GM12892 (cell line): ENCODE measurements at places on chromosomes 1 and 21.
A peak's percentile ranks its signal among the peaks of the same experiment; 100 is the strongest.

DNA sequence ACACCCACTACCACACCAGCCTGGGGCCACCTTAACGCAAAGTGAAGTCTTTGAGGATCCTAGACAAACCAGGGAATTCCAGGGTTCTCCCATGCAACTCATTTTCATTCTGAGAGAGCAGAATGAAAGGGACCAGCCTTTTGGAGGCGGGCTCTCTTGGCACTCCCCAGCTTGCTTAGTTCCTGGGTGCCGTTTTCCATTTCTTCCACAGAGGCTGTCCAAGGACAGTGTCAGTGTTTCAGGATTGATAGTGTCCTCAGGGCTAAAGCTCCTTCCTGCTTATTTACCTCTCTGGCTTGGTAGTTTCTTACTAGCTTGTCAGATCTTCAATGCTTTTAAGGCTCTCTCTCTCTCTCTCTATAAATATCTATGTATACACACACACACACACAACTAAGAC, 30.1 kb upstream of the GNG4 start:
- DNase-seq: no peak

- DNase-seq: no peak
Measured at GRCh38 chr1:217089361-217090014, 366.3 kb upstream of the ESRRG start.

DNA sequence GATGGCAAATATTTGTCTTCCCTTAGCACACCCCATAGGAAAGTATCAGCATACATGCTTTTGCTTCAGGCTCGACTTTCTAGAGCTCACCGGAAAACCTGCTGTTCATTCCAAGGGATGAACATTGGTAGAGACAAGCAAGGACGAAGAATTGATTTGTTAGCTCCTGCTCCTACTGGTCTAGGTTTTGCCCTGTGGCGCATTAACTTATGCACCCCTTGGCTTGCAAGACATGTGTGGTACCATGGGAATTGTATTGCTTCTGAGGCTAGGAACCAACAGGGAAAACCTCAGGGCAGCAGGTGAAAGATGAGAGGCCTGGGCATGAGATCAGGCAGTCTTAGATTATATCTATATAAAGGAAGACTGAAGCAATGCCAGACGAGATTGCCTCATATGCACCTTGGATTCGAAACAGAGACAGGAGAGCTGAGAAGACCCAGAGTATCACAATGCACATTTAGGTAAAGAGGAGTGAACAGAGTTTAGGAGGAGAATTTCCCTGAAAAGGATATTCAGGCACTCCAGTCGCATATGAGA, 771.2 kb upstream of the B3GALT2 start:
- DNase-seq: no peak

- DNase-seq: no peak
Measured at GRCh38 chr1:95380909-95381308, 146.9 kb downstream of the RWDD3 start.

GRCh38 chr1:220533504-220534109, 5.7 kb downstream of the MARK1 start:
- DNase-seq: no peak

DNA sequence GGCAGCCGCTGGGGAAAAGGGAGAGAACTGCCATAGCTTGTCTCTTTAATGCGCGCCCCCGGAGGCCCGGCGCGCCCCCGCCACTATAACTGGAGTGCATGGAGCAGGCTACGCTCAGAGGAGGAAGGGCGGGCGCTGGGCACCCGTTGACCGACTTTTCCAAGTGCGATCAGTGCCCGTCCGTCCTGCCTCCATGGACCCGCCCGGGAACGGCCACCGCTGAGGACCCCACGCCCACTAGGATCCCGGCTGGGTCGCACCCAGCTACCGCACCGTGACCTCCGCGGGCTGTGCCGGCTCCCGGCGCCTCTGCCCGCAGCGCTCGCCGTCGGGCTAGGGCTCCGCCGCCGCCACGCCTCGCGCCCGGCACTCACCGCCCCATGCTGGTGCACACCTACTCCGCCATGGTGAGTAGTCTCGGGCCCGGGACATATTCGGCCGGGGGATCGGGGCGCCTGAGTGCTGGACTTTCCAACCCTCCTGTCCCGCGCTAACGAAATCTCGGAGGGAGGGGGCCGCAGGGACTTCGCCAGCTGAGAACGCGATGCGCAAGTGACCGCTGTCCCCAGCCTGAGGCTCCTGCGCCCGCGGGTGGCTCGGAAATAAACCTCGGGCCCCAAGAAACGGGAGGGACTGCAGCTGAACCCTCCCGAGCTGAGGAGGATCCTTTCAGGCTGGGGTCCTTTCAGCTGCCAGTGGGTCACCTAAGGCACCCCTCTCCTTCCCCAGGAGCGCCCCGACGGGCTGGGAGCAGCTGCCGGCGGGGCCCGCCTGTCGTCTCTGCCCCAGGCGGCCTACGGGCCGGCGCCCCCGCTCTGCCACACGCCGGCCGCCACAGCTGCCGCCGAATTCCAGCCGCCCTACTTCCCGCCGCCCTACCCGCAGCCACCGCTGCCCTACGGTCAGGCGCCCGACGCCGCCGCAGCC, at the start of gene TFAP2E:
TFAP2E (plus strand) TSS at position 117 of the 927 bp plus-strand sequence; CDS start at position 381, 264 bp downstream.
- DNase-seq: no peak

DNA sequence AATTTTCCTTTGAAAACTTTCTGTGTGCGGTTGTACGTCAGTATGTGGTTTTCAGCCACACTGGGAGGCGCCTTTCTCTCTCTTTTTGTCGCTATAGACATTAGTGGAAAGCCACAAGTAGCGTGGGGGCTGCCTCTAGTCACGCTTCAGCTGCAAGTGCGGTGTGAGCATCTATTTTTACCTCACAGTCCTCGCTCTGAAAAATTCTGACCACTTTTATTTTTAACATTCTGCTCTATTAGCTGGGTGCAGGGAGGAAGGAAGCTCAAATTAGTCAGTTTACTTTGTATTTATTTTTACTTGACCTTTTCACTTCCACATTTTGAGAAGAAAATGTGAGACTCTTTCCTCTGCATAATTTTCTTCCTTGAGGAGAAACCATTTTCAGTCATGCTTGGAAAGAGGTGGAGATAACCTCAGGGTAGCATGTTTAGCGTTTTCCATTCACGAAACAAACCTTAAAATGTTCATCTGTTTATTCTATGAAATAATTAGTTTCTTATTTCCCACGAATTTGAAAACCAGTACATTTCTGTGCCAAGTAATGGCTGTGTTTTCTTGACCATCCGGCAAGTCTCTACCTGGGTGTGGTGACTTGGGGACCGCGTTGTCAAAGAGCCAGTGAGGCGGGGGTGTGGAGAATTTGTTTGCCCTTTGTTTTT, 35.6 kb downstream of the ADARB1 start:
- peak; percentile 58 for DNase-seq

DNA sequence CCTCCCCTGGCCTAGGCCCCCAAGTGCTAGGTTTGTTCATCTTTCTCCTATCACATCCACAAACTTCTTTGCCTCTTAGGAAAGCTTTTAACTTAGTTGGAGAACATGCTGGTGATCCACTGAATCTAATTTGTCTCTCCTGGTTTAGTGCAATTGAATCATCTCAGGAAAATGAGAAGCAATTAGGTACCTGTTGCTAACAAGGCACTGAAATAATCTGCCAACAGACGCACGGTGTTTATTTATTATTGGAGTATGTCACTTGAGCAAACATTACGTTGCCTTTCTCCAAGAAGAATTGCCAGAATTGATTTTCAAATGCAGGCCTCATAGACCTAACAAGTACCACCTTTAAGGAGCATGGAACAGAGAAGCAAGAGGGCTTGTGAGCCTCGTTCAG, 309.4 kb downstream of the NFIA start:
- DNase-seq: no peak

DNA sequence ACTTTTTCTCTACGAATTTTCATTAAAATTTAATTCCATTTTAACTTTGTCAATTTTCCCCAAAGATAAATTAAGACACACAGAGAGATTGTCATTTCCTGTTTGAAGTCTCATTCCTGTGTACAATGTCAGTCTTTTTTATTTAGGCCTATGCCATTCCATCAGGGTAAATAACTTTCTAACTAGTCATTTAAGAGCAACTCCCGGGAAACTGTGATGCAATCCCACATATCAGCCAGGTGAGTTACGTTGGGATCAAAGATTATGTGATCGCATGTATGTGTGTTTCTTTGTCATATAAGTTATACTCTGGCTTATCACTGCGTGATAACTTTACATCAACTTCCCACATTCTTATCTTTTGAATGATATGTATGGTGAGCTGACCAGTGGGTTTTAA, 86.1 kb upstream of the S1PR1 start:
- no peak for DNase-seq

- no peak for DNase-seq
Measured at GRCh38 chr1:202249846-202250245, 56.2 kb downstream of the LGR6 start.

DNA sequence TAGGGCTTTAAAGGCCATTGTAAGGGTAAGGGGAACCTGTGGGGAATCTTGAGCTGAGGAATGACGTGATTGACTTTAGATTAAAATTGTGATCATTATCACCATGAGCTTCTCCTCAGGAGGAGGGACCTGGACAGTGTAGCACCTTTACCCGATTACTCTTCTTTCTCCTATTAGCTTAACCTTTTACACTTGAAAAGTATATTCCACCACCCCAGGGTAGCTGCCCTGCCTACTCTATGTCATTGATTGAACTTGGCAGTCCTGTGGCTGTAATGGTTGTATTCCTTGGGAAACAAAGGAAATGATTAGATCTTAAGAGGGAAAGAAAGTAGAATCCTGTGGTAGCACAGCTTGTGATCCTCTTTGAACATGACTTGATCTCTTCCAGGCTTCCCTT, 47.7 kb downstream of the CACHD1 start:
- DNase-seq: no peak

- DNase-seq: no peak
Measured at GRCh38 chr1:11761988-11762406, at the start of gene C1orf167. Gene C1orf167 (plus strand): TSS chr1:11762193. CDS start chr1:11764401, 2,208 bp downstream.

- no peak for DNase-seq
Measured at GRCh38 chr1:240497908-240498307, 114.0 kb downstream of the GREM2 start.
